Large intestine (tissue), 12 donors: ENCODE measurements at places on chromosomes 2 and 18. TPM values are rescaled to one million over a fixed set of nuclear protein-coding genes. Genes with fewer than 3 reads are reported as not detected.

The REG3A gene
- 1.4 TPM for polyA plus RNA-seq

DNA sequence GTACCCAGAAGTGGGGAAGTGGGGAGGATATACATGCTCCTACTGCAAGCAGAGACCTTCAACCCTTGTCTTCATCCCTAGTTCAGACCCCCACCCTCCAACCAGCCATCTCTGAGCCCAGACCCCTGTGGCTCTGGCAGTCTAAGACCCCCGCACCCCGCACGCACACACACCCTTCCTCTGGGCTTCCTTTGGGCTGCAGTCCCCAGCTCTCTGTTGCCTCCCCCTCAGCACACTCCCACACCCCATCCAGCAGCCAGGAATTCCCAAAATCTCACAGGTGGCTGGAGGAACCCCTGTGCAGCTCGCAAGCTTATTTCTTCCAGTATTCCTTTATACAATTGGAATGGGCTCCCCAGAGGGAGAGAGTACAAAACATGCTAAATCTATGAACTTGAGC, 13.9 kb upstream of the GYPC start:
- no peak overlapping the region for H3K27ac ChIP-seq
- H3K4me1 ChIP-seq, result no peaks in the 10 kb centered on the region
- no peak overlapping the region for H3K4me3 ChIP-seq
- no peak for DNase-seq

- H3K4me1 ChIP-seq, result no peaks in the 10 kb centered on the region
- no peak overlapping the region for H3K4me3 ChIP-seq
- no peak overlapping the region for H3K27ac ChIP-seq
- no peak for DNase-seq
- H3K27me3 ChIP-seq, result no peaks in the 10 kb centered on the region
- H3K36me3 ChIP-seq, result no peaks in the 10 kb centered on the region
These were observed 22.4 kb upstream of the EML6 start for GRCh38 chr2:54701029-54701428.

- H3K27ac ChIP-seq, result peak overlapping the region; percentile 70
- H3K4me3 ChIP-seq, result no peak overlapping the region
- no peaks in the 10 kb centered on the region for H3K27me3 ChIP-seq
- peak; percentile 79 for DNase-seq
- peaks cover 5% of the 10 kb centered on the region for H3K4me1 ChIP-seq
These were observed 150.4 kb downstream of the NR4A2 start for GRCh38 chr2:156182132-156182531.

GRCh38 chr2:189527041-189527750, 53.4 kb downstream of the SLC40A1 start:
- peaks cover 22% of the 10 kb centered on the region for H3K4me1 ChIP-seq
- no peaks in the 10 kb centered on the region for H3K27me3 ChIP-seq
- no peaks in the 10 kb centered on the region for H3K36me3 ChIP-seq
- H3K27ac ChIP-seq, result no peak overlapping the region

DNA sequence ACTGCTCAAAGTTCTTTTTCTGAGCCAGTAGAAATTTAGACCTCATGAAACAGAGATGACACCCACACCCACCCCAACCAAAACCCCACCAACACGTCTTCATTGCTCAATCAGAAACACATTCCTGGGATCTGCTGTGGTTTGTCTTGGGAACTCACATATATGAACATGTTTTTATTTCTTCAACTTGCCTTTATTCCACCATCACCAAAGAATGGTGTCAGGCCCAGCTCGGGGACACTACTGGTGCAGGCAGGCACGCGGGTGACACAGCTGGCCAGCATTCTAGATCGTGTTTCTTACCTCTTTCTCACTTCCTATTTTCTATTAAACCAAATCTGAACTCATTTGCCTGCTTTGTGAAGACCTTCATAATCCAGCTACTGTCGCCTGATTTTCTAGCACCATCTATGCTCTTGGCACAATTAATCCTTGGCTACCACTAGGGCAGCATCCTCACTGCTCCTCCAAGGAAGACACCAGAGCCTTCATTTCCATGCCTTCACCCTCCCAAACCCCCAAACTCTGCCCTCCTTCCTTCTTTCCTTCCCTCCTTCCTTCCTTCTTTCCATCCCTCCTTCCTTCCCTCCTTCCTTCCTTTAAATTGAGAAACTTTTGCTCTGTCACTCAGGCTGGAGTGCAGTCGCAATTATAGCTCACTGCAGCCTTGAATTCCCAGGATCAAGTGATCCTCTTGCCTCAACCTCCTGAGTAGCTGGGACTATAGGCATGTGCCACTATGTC, 157.1 kb downstream of the BCL2 start:
- DNase-seq, result no peak
- peaks cover 21% of the 10 kb centered on the region for H3K4me1 ChIP-seq
- peak overlapping the region; percentile 48 for H3K27ac ChIP-seq
- no peaks in the 10 kb centered on the region for H3K27me3 ChIP-seq
- no peaks in the 10 kb centered on the region for H3K36me3 ChIP-seq

DNA sequence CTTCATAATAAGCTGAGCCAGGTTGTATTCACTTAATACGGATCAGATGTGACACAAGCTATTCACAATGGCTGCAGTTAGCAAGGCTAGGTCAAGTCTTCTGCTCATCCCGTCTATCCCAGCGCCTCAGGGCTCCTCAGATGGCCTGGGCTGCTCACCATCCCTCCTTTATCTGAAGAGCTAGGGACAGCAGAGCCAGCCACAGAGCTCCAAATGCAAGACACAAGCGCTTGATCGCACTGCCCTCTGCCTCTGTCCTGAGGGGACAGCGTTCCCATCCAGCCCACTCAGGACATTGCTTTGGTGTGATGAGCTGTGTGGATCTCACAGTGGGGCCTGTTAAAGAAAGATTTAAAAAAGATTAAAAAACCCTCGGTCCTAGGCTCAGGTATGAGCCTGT, 254.4 kb upstream of the HS6ST1 start:
- no peak overlapping the region for H3K27ac ChIP-seq
- H3K4me1 ChIP-seq, result peaks cover 1% of the 10 kb centered on the region
- no peak for DNase-seq

- no peak overlapping the region for H3K27ac ChIP-seq
- H3K4me1 ChIP-seq, result no peaks in the 10 kb centered on the region
- DNase-seq, result no peak
These were observed 175.8 kb downstream of the AGPS start for GRCh38 chr2:177568390-177568789.

The HIBCH gene
- polyA plus RNA-seq, result 46.6 TPM

The LOXL3 gene
- 3.6 TPM for polyA plus RNA-seq

GRCh38 chr2:229856413-229856812, 65.4 kb downstream of the TRIP12 start:
- no peak overlapping the region for H3K4me3 ChIP-seq
- H3K4me1 ChIP-seq, result no peaks in the 10 kb centered on the region
- no peak for DNase-seq
- H3K27ac ChIP-seq, result no peak overlapping the region
- H3K27me3 ChIP-seq, result no peaks in the 10 kb centered on the region

The PDE11A gene
- 1.5 TPM for polyA plus RNA-seq

DNA sequence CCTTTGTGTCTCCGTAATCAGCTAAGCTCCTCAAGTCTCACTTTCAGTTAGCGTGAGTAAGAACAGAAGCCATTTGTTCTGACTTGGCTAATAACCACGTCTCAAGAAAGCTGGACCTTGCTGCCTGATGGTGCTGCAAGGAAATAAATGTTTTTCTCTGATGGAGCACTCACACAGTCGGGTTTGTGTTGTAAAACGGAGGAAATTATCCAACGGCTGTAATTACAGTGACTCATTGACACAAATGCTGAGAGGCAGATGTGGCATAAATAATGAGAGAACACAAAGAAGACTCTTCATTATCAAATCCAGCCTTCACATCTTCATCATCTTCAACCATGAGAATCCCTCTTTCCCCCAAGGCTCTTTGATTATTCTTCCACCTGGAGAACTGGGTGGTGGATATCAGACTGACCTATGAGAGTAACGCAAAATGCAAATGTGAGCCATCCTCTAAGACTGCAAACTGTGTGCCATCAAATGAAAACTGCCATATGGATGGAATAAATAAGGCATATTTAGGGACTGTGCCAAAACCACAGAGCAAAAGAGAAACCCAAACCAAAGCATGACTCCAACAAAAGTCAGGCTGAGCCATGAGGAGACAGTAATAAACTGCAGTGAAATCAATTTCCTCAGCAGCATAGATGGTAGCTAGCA, 252.6 kb downstream of the RND3 start:
- no peak overlapping the region for H3K27ac ChIP-seq
- H3K27me3 ChIP-seq, result no peaks in the 10 kb centered on the region
- no peaks in the 10 kb centered on the region for H3K4me1 ChIP-seq
- no peaks in the 10 kb centered on the region for H3K36me3 ChIP-seq

DNA sequence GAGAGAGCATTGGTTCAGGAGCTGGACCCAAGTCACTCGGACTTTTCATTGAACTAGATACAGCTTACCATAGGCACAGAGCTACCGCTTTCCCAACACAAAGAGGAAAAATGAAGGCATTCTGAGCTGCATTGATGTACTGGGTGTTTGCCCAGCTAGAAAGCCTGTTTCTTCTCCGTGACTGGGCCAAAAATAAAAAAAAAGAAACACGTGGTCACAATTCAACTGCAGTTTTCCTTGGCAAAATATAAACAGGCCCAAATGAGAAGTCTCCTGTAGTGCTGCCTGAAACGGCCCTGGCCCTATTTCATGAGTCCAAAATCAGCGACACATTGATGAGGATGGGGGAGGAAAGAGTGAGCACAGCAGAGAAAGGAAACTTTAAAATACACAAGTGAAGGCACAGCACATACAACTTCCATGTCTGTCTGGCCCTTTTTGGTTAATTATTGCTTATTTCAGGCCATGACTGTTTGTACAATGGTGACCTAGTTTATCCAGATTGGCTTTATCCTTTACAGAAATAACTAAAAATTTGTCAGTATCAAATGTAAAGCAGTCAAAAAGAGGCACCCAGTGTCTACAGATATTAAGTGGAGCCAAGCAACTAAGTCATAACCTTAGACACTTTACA, 179.7 kb downstream of the ICOS start:
- no peak overlapping the region for H3K4me3 ChIP-seq
- no peak overlapping the region for H3K27ac ChIP-seq
- no peaks in the 10 kb centered on the region for H3K4me1 ChIP-seq
- no peaks in the 10 kb centered on the region for H3K27me3 ChIP-seq

The FAM168B gene
- 71.6 TPM for polyA plus RNA-seq

The DQX1 gene
- polyA plus RNA-seq, result 12.9 TPM

GRCh38 chr18:57691363-57691762, 69.7 kb upstream of the NARS1 start:
- H3K4me3 ChIP-seq, result no peak overlapping the region
- peak overlapping the region; percentile 0 for H3K27ac ChIP-seq
- peaks cover 59% of the 10 kb centered on the region for H3K36me3 ChIP-seq
- no peaks in the 10 kb centered on the region for H3K27me3 ChIP-seq
- peaks cover 5% of the 10 kb centered on the region for H3K4me1 ChIP-seq
- DNase-seq, result peak; percentile 24

DNA sequence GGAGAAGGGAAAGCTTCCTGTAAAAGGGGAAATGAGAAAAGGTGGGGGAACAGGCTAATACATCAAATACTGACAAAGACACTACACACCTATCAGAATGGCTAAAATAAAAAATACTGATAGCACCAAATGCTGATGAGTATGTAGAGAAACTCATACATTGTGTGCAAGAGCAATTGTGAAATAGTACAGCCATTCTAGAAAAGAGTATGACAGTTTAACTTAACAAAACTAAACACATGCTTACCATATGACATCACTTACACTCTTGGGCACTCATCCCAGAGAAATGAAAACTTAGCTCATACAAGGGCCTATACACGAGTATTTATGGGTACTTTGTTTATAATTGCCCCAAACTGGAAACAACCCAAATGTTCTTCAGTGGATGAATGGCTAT, 53.4 kb downstream of the ZNF638 start:
- no peaks in the 10 kb centered on the region for H3K4me1 ChIP-seq
- no peak overlapping the region for H3K4me3 ChIP-seq
- no peaks in the 10 kb centered on the region for H3K27me3 ChIP-seq
- no peak overlapping the region for H3K27ac ChIP-seq
- peaks cover 51% of the 10 kb centered on the region for H3K36me3 ChIP-seq

The ACOXL gene
- polyA plus RNA-seq, result 0.07 TPM

DNA sequence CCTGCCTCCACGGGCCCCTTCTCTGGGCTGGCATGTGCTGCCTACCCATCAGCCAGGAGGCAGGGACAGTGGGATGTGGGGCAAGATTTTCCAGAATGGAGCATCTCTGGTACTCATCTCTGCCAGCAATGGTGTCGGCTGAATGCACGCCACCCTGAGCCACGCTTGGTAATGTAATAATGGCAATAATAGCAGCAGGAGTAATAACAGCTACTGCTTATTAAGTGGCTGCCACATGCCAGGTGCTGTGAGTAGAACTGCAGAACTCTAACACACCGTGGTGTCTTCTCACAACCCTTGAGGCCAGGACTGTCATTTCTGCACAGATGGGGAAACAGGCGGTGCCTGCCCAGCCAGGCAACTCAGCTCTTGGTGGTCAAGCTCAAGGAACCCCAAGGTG, 113.6 kb downstream of the CELF4 start:
- peaks cover 41% of the 10 kb centered on the region for H3K4me1 ChIP-seq
- no peaks in the 10 kb centered on the region for H3K36me3 ChIP-seq
- no peak for DNase-seq

The SERPINB12 gene
- not detected for polyA plus RNA-seq

- no peak overlapping the region for H3K27ac ChIP-seq
- no peak overlapping the region for H3K4me3 ChIP-seq
- H3K27me3 ChIP-seq, result no peaks in the 10 kb centered on the region
These were observed 91.9 kb downstream of the TWIST2 start for GRCh38 chr2:238939521-238940403.

DNA sequence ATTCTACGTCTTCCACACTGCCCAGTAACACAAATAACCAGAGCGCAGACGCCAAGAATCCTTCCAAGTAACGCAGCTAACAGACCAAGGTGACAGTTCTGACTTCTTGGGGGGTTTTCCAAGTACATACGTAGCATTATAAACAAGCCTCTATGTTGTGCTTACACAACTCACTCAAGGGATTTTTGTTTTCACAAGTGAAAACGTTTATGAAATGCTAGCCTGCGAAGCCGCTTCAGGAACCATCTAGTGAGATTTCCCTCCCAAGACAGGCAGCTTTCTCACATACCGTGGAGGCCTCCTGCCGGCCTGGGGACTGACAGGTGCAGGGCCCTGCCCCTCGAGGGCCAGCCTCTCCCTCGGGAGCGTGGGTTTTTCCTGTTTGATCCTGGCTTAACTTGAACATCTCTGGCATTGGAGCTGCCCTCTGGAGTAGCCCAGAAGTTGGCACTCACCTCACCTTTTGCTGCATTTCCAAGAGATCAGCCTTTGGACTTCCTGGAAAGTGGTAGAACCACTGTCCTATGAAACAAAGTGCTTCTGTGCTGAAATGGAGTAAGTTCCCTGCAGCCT, 151.1 kb downstream of the MBP start:
- H3K36me3 ChIP-seq, result no peaks in the 10 kb centered on the region
- no peak overlapping the region for H3K27ac ChIP-seq
- no peak overlapping the region for H3K4me3 ChIP-seq
- H3K4me1 ChIP-seq, result peaks cover 11% of the 10 kb centered on the region
- H3K27me3 ChIP-seq, result no peaks in the 10 kb centered on the region

- no peak overlapping the region for H3K4me3 ChIP-seq
- no peak overlapping the region for H3K27ac ChIP-seq
- no peaks in the 10 kb centered on the region for H3K4me1 ChIP-seq
- DNase-seq, result no peak
These were observed 99.1 kb upstream of the ARHGAP15 start for GRCh38 chr2:143030127-143030526.

- H3K4me1 ChIP-seq, result peaks cover 14% of the 10 kb centered on the region
- peaks cover 22% of the 10 kb centered on the region for H3K27me3 ChIP-seq
- no peak overlapping the region for H3K27ac ChIP-seq
- no peak for DNase-seq
- H3K4me3 ChIP-seq, result no peak overlapping the region
- H3K36me3 ChIP-seq, result no peaks in the 10 kb centered on the region
These were observed 1.3 kb downstream of the LAMA3 start for GRCh38 chr18:23690505-23691068.
